ENCODE measurements at places on chromosomes 13 and 19.

GRCh38 chr13:67880916-67881315, 650.8 kb upstream of the PCDH9 start:
- no peak overlapping the region for H3K4me3 ChIP-seq
- no peaks in the 10 kb centered on the region for H3K4me1 ChIP-seq
- DNase-seq, result no peak

DNA sequence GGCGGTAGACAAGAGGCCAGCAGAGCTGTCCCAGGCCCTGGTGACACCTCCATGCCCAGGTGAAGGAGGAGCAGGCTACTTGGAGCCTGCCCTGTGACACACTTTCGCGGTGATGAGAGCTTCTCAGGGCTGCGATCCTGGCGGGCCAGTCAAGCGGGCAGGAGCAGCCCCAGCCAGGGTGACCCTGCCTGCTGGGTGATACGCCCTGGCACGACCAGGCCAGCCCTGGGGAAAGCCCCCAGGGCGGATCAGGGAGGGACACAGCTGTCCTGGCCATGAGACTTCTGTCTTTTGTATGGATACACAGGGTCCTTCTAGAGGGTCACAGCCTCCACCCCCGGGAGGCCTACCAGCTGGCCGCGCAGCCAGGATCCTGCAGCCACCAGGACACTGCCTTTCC, 13.1 kb downstream of the DNM2 start:
- H3K36me3 ChIP-seq, result no peaks in the 10 kb centered on the region
- peak overlapping the region; percentile 59 for H3K27ac ChIP-seq
- H3K4me3 ChIP-seq, result peak overlapping the region; percentile 8
- no peak for DNase-seq
- H3K4me1 ChIP-seq, result peaks cover 33% of the 10 kb centered on the region
- no peaks in the 10 kb centered on the region for H3K27me3 ChIP-seq

GRCh38 chr19:7340959-7341837, 7.5 kb upstream of the ARHGEF18 start:
- H3K4me1 ChIP-seq, result peaks cover 63% of the 10 kb centered on the region
- no peaks in the 10 kb centered on the region for H3K27me3 ChIP-seq
- H3K4me3 ChIP-seq, result no peak overlapping the region
- DNase-seq, result peak; percentile 78
- no peaks in the 10 kb centered on the region for H3K36me3 ChIP-seq
- no peak overlapping the region for H3K27ac ChIP-seq

DNA sequence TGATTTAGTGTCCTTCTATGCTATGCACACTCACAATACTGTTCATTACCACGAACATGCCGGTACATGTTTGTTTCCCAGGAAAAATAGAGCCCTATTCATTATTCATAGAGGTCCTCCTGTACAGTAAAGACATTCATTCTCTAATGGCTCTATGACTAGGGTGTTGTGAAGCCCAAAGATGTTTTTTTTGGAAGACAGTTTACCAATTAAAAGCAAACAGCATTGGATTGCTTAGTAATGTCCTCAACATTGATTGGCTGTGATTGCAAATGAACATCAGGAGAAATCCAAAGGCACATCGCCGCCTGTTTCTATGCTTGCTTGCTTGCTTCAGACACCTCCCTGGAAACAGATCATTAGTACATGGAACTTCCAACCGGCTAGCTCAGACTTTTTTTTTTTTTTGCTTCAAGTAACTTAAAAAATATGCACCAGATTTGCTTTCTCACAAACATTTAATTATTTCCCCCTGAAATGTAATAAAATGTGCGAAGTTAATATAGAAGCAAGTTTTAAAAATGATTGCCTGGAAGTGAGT, 8.8 kb upstream of the GPC6 start:
- no peaks in the 10 kb centered on the region for H3K4me1 ChIP-seq
- no peak for DNase-seq
- no peak overlapping the region for H3K4me3 ChIP-seq

- H3K36me3 ChIP-seq, result no peaks in the 10 kb centered on the region
Observed at GRCh38 chr13:78183732-78184131, 265.1 kb upstream of the EDNRB start.

DNA sequence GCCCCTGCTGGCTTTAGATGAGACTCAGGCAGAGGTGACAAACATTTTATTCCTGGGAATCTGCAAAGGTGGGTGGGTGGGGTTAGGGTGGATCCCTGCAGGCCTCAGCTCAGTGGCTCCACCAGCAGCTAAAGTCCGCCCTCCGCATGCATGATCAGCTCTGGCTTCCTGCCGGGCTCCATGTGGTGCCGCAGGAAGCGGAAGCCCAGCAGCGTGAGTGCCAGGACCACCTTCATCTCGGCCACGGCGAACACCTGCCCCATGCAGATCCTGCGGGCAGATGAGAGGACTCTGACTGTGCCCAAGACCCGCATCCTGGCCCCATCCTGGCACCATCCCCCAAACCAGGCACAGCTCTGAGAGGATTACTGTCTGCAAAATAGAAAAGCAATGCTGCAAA, 26.3 kb downstream of the CYP4F2 start:
- no peak for DNase-seq
- no peaks in the 10 kb centered on the region for H3K27me3 ChIP-seq
- H3K4me3 ChIP-seq, result no peak overlapping the region
- H3K27ac ChIP-seq, result no peak overlapping the region
- H3K4me1 ChIP-seq, result peaks cover 10% of the 10 kb centered on the region

DNA sequence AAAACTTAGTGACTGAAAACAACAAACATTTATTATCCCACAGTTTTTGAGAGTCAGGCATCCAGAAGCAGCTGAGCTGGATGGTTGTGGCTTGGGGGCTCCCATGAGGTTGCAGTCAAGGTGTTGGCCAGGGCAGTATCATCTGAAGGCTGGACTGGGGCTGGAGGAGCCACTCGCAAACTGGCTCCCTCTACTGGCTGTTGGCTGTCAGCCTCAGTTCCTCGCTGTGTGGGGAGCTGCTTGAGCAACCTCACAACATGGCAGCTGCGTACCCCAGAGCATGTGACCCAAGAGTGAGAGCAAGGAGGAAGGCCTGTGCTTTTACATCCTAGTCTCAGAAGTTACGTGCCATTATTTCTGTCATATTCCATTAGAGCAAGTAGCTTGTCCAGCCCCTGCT, 9.7 kb downstream of the YJU2 start:
- DNase-seq, result no peak
- H3K4me3 ChIP-seq, result no peak overlapping the region
- H3K4me1 ChIP-seq, result no peaks in the 10 kb centered on the region
- no peak overlapping the region for H3K27ac ChIP-seq

All from CD8-positive, alpha-beta memory T cell (primary cell).